ENCODE measurements at places on chromosomes 12 and 14. TPM values are rescaled to one million over a fixed set of nuclear protein-coding genes. Genes with fewer than 3 reads are reported as not detected.
A peak's percentile ranks its signal among the peaks of the same experiment; 100 is the strongest.

The BDKRB1 gene
- not detected for total RNA-seq

The CLEC6A gene
- not detected for total RNA-seq

The TPPP2 gene
- total RNA-seq: not detected

The ABCB9 gene
- total RNA-seq: 14.7 TPM

The INHBE gene
- 0.89 TPM for total RNA-seq

The SLCO1A2 gene
- 0.49 TPM for total RNA-seq

The IAPP gene
- not detected for total RNA-seq

- no peaks in the 10 kb centered on the region for H3K27me3 ChIP-seq
- peak overlapping the region; percentile 68 for H3K27ac ChIP-seq
- peaks cover 36% of the 10 kb centered on the region for H3K36me3 ChIP-seq
Observed at GRCh38 chr12:103930787-103931735, 851 bp downstream of the HSP90B1 start.

DNA sequence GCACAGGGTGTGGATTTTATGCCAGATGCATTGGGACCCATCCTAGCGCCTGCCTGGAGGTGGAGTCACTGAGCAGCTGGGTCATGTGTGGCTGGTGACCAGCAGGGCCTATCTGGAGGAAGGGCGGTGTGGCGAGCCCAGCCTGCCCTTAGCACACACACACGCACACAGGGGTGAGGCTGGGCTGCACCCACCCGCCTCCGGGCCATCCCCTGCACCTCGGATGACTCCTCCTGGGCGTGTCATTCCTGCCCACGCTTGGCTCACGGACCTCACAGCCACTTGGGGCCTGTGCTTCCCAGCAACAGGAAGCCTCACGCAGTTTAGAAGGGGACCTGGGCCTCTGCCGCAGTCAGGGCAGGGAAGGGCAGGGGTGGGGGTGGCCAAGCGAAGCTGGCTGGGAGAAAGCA, 36.2 kb upstream of the FZD10 start:
- H3K4me3 ChIP-seq: no peak overlapping the region
- DNase-seq: no peak

- H3K36me3 ChIP-seq: no peaks in the 10 kb centered on the region
- H3K27ac ChIP-seq: no peak overlapping the region
- H3K4me3 ChIP-seq: no peak overlapping the region
- DNase-seq: no peak
Observed at GRCh38 chr12:127311720-127312364, 955.1 kb upstream of the TMEM132C start.

GRCh38 chr14:64303471-64303917, 9.3 kb upstream of the ESR2 start:
- no peaks in the 10 kb centered on the region for H3K4me1 ChIP-seq
- H3K27me3 ChIP-seq: no peaks in the 10 kb centered on the region
- H3K27ac ChIP-seq: no peak overlapping the region
- H3K4me3 ChIP-seq: no peak overlapping the region

GRCh38 chr14:89870316-89870715, 84.2 kb downstream of the EFCAB11 start:
- no peaks in the 10 kb centered on the region for H3K27me3 ChIP-seq
- DNase-seq: no peak
- no peaks in the 10 kb centered on the region for H3K36me3 ChIP-seq
- peaks cover 7% of the 10 kb centered on the region for H3K4me1 ChIP-seq

DNA sequence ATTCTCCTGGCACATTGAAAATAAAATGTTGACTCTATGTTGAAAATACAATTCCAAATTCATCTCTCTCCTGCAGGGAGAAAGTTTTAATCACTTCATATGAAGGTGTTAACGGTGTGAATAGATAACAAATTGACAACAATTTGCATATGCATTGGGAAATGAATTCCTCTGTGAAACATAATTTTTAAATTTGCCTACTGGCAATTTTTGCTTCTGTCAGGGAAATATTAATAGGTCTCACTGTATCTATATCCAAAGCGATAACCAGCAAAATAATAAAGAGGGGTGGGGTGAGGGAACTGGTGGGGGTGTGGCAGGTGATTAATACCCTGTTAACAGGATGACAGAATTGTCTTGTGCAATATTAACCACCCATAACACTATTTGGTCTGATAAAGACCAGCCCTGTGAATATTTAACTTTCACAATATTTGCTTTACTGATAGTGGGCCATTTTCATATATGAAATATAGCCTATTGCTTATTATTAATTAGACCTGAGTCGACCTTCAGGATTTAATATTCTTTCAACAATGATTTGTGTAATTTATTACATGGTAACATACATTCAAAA, 239.0 kb upstream of the SSTR1 start:
- H3K27ac ChIP-seq: no peak overlapping the region
- H3K36me3 ChIP-seq: no peaks in the 10 kb centered on the region
- no peak overlapping the region for H3K4me3 ChIP-seq
- H3K4me1 ChIP-seq: no peaks in the 10 kb centered on the region

- H3K4me1 ChIP-seq: peaks cover 2% of the 10 kb centered on the region
- no peaks in the 10 kb centered on the region for H3K27me3 ChIP-seq
- no peak overlapping the region for H3K27ac ChIP-seq
- no peak overlapping the region for H3K4me3 ChIP-seq
- DNase-seq: no peak
- no peaks in the 10 kb centered on the region for H3K36me3 ChIP-seq
Observed at GRCh38 chr12:3161861-3162260, 84.7 kb downstream of the TSPAN9 start.
